Left ventricle myocardium superior (tissue), 1 donor: ENCODE measurements at places on chromosomes 2 and 18.

- no peak for DNase-seq
Measured at GRCh38 chr2:12817870-12818269, 101.1 kb downstream of the TRIB2 start.

- no peak for DNase-seq
Measured at GRCh38 chr2:5394223-5394622, 298.0 kb upstream of the SOX11 start.

- no peak for DNase-seq
Measured at GRCh38 chr2:82158150-82158549, 1853.6 kb upstream of the LRRTM1 start.

DNA sequence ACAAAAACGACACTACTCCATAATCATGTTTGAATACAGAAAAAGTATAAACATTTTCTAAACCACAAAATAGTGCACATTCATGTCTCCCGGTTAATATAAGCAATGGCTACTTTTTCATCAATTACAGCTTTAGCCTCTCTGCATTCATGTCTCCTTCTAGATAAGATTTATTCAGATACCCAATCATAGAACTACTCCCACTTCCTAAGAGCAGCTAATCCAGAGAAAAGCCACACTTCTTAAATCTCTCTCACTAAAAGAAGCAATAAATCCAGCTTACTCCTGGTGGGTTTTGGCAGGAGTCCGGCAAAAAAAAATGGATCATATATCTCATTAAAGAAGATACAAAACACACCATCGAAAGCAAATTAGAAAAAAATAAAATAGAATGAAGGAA, 20.1 kb downstream of the DSEL start:
- DNase-seq, result no peak

DNA sequence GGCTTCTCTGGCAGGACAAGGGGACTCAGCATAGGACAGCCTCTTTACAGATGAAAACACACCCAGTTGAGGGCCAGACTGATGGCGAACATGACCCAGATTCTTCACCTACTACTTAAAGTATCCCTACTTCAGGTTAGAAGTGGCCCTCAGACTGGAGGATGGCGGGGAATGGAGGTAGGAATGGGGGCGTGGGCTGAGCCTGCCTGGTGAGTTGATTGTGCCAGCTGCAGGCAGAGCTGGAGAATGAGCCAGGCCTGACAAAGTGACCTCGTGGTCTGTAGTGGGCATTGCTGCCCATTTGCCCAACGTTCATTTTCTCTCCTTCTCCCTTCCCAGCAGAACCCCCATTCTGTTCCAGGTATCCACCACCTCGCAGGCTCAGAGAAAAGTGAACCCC, 186.1 kb downstream of the KLHL29 start:
- DNase-seq, result no peak

DNA sequence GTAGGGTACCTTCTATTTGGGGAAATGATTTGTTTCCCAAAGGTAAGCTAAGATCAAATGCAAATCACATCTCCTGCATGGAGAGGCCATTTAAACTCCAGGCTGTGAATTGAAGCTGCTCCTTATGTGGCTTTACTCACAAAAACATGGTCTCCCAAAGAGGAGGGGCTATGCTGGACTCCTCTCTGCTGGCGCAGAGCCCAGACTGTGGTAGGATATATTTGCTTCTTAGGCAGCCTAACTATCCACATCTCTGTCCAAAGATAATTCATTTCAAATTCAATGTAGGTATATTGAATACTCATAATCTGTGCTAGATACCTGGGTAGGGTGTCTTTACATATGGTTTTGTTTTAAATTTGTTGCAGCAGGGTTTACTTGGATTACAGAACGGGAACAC, 358.5 kb downstream of the ALK start:
- DNase-seq, result no peak

DNA sequence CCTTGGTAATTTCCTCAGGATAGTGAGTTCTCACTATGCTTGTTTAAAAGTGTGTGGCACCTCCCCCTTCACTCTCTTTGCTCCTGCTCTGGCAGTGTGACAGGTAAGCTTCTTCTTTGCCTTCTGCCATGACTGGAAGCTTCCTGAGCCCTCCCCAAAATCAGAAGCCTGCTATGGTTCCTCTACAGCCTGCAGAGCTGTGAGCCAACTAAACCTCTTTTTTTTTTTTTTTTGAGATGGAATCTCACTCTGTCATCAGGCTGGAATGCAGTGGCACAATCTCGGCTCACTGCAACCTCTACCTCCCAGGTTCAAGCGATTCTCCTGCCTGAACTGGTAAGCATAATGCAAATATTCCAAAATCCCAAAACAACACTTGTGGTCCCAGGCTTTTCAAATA, 80.0 kb downstream of the SOWAHC start:
- DNase-seq, result no peak

- no peak for DNase-seq
Measured at GRCh38 chr18:7334973-7335568, 104.2 kb downstream of the LRRC30 start.

- no peak for DNase-seq
Measured at GRCh38 chr2:3465844-3466481, 53.4 kb downstream of the ADI1 start.

DNA sequence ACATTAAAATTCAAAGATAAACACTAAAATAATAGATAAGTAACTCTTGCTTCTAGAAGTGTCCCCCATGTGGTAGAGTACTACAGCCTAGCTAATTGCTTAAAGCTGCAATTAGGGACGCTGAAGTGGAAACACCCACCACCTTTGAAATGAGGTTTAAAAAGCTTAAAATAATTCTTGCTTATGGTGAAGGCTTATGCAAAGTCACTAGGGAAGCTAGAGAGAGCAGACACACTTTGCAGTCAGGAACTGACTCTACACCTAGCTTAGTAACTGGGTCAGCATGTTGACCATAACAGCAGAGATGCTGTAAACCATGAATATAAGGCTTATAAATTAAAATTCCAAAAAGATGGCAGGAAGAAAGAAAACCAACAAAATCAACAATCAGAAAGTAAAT, 65.4 kb upstream of the DSG1 start:
- DNase-seq, result no peak

DNA sequence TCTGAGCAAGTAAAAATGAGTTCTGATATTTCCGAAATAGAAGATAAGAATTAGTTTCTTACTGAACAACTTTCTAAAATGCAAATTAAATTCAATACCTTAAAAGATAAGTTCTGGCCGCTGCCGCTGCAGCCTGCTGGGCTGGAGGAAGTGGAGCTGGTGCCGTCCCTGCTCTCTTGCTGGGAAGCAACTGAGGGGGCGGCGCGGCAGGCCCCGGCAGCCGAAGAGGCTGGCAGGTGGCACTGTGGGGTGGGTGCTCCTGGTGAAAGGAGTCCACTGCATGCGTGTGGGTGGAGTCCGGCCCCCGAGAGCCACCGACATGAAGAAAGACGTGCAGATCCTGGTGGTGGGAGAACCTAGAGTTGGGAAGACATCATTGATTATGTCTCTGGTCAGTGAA, 89.5 kb upstream of the ZNF519 start:
- no peak for DNase-seq

DNA sequence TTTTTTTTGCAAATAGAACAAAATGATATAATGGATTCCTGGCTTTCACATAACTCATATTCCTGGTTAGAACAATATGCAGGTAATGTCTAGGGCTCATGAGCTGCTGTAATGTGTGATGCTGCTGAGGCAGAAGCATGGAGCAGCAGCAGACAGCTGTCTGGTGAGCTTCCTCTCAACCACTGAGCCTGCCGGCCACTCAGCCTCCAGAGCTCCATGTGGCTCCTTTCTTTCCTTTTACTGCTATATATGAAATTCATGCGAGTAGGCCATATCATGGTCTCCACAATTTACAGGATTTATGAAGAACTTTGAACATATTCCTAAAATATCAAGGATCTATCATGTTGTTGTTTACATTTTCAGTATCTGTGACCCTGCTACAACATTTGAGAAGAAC, 120.9 kb downstream of the MEP1B start:
- no peak for DNase-seq

DNA sequence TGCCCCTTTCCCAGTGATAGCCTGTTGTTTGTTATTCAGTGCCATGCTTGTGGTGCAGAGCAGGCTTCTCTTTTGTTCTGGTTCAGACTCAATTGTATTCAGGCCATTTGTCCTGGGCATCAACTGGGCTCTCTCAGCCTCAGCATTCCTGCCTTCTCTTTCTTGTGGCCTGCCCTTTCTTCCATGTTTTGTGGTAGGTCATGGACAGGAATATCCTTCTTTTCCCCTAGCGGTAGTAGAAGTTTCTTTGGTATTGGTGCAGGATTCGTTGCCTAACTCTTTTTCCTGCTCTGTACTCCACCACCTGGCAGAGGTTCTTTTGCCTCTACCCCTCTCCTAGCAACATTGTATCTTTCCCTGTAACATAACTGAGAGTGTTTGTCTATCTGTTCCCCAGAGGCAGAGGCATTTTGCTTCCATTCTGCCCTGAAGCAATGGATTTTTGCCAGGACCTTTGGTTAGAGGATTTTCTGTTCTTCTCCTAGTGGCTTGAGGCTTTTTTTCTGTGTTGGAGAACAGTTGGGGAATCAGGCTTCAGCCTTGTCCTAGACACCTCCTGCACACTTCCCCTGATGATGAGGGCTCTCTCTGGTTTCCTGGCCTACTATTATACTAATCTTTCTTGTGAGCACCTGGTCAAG, 68.5 kb downstream of the NCOA1 start:
- DNase-seq, result no peak

DNA sequence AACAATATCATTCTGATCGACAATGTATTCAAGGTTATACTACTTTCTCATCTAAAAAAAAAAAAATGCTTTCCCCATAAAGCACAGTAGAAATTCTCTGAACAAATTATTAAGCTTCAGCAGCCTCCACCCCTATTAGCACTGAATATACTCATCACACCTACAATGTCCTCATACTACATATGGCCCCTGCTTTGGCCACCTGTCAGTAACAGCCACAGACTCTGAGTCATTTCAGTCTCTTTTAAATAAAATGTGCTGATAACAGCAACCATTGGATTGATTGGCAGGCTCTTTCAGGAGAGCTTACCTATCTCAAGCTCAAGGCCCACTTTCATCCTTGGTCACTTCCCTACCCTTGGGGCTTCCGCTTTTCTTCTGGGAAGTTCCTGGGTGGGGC, 236.7 kb downstream of the TMX3 start:
- DNase-seq, result no peak

- no peak for DNase-seq
Measured at GRCh38 chr2:37869304-37869703, 55.8 kb upstream of the RMDN2 start.

GRCh38 chr18:45408218-45408617, 207.1 kb upstream of the SLC14A2 start:
- DNase-seq, result no peak

DNA sequence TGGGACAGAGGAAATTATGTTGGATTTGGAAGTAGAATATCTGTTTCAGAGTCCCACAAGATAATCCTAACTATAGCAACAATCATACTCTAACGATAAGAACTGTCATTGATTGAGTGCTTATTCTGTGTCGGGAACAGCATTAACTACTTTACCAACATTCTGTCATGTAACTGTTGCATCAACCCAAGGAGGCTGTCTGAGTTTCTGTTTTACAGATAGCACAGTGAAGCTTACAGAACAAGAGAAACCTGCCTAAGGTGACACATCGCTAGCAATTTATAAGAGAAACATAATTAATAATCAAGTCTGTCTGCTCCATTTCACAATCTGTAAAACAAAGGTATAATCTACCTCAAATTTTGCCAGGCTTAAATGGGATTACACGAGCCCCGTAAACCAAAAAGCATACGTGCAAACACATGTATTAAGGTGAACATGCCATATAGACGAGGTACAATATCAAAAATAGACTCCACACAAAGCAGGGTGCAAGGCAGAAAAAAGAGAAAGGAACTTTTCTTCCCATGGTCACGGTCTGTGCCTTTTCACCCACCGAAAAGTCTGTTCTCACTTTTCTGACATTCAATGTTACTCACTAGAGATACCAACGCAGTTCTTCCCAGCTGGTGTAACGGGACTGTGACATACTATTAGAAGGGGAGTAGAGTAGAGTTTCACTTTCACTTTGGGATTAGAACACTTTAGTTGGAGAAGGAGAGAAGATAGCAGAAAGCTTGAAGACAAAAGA, 37.2 kb upstream of the SLC8A1 start:
- no peak for DNase-seq

DNA sequence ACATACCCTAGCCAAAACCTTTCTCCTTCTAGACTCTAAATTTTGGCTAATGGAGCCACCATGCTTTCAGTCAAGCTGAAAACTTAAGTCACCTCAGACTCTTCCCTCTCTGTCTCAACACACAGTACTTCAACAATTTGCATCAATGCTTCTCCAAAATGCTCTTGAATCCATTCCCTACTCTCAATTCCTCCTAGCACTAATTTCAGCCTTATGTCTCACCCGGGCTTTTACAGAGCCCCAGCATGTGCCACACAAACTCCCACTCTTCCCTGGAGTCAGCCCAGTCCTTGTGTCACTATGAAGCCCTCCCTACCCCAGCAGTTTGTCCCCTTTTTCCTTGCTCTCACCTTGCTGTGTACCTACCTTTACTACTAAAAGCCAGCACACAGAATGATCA, 38.7 kb downstream of the AAK1 start:
- no peak for DNase-seq

DNA sequence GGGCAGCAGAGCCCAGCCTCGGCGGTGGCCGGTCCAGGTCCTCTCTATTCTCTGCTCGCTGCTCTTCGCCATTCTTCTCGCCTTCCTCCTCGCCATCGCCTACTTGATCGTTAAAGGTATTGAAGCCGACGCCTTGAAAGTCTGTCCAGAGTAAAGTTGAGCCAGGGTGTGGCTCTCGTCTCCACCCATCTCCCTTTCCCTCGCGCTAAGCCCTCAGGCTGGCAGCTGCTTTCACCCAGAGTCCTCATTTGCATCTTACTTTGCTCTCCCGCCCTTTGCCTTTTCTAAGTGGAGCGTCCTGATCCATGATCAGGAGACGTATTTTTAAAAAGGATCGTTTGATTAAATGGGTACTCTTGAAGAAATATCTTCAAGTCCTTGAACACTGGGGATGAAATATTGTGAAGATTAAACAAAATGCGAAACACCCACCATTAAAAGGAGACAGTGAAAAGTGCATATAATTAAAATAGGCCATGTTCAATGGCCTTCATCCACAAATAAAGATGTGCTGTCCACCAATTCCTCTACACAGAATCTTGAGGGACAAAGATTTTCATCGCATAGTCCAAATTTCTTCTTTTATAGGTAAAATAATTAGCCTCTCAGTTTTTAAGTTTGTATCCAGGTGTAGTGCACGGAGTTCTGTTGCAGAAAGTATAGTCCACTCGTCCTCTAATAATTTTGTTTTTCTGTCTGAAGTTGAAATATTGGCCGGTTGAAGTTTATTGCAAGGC, 657 bp downstream of the ARL6IP6 start:
- no peak for DNase-seq

GRCh38 chr2:173358616-173359015, 3.9 kb downstream of the CDCA7 start:
- DNase-seq, result no peak

- no peak for DNase-seq
Measured at GRCh38 chr2:7910752-7911151, 771.1 kb upstream of the ID2 start.

GRCh38 chr2:70374616-70375015, 72.7 kb upstream of the FAM136A start:
- DNase-seq, result no peak

DNA sequence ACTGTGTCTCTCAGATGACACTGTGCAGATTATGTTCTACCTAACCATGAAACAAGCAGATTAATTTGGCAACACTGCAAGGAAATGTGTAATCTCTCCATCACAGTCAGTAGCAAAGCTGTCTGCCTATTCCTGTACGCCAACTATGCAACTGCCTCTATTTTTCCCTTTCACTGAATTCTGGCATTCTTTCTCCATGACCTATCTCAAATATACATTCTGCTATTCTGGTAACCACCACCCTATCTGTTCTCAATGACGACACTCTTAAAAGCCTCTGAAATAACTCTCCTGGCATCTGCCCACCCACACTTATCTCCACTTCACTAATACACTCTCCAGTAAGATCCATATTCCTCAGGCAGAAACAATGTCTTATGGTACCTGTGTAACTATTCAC, 78.7 kb downstream of the ABCA12 start:
- no peak for DNase-seq
